Activated T-cell treated with anti-CD3 and anti-CD28 coated beads, Interleukin-2, amount 50 U/mL, for 72 hours (primary cell): ENCODE measurements at places on chromosomes 12 and 14.

DNA sequence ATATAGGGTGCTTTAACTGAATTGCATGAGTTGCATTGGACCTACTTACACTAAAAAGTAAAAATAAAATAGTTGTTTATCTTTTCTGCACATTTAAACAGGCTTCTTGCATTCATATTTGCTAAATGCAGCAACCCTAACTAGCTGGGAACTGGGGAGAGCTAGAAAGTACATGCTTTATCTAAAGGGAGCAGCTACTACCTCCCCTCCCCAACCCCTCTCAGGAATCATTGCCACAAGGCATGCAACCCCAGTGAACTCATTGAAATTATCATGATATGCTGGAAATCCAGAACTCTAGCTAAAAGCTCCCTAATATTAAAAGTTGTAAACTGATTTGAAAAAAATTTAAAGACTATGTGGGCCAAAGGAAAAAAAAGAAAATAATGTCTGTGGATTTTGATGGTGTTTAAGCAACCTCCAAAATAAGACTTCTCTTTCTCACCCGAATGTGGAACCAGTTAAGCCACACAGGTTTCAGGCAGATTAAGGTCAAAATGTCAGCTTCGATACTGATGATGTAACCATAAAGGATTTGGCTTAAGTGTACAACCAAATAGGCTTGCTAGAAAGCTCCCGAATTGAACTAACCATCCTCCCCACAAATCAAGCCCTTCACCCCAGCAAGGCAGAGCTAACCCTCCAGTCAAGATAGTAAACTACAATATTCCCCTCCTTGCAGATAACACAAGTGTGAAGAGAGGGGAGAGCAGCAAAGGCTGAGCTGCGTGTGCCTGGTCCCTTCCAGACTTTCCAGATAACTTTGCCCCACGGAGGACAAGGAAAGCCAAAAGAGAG, 13.8 kb upstream of the POC1B start:
- DNase-seq, result no peak

GRCh38 chr14:20454516-20455354, at the start of the genes APEX1 and OSGEP:
TSS of gene APEX1 (plus strand) at chr14:20455226. CDS start at chr14:20455646, 420 bp downstream.
TSS of gene OSGEP (minus strand) at chr14:20454812. CDS start at chr14:20454683, 129 bp downstream.
- peak; percentile 96 for DNase-seq

DNA sequence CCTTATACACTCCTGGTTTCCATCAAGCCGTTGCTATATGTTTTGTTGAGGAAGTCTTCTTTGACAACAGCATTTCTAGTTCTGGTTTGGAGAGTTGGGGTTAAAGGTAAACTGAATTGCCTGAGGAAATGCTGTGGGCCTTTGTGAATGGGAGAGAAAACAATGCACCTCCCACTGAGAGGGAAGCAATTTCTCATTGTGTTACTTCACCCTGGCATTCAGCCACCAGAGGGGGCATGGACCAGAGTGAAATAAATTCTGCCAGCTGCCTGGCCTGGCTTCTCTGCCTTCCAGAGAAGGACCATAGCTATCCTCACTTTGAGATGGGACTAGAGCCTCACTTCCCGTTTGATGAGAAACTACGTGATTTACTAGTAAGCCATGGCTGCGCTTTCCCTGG, 475.3 kb downstream of the EGLN3 start:
- peak; percentile 10 for DNase-seq

DNA sequence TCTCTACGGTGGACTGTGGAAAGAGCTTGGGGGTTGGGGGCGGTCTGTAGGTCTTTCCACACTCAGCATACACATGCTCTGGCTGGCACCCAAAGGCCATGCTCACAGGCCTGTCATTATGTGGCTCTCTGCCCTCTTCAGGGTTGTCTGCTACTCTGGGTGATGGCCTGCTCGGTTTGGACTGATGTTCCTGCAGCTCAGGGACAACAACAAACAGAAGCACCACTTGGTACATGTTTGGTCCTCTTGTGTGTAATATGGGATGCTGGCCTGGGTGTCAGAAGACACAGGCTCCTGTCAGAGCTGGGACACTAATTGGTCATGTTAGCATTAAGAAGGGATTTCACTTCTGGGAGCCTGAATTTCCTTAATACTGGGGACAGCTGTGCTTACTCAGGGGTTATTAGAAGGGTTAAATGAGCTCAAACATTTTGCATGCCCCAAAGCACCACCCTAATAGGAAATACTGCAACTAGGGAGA, 32.7 kb upstream of the SELPLG start:
- no peak for DNase-seq

GRCh38 chr14:78202976-78203375, 32.8 kb downstream of the NRXN3 start:
- no peak for DNase-seq

- DNase-seq, result no peak
Observed at GRCh38 chr14:23641180-23641914, 5.2 kb downstream of the DHRS2 start.

- DNase-seq, result peak; percentile 11
Observed at GRCh38 chr14:81435391-81436295, 35.5 kb upstream of the STON2 start.

DNA sequence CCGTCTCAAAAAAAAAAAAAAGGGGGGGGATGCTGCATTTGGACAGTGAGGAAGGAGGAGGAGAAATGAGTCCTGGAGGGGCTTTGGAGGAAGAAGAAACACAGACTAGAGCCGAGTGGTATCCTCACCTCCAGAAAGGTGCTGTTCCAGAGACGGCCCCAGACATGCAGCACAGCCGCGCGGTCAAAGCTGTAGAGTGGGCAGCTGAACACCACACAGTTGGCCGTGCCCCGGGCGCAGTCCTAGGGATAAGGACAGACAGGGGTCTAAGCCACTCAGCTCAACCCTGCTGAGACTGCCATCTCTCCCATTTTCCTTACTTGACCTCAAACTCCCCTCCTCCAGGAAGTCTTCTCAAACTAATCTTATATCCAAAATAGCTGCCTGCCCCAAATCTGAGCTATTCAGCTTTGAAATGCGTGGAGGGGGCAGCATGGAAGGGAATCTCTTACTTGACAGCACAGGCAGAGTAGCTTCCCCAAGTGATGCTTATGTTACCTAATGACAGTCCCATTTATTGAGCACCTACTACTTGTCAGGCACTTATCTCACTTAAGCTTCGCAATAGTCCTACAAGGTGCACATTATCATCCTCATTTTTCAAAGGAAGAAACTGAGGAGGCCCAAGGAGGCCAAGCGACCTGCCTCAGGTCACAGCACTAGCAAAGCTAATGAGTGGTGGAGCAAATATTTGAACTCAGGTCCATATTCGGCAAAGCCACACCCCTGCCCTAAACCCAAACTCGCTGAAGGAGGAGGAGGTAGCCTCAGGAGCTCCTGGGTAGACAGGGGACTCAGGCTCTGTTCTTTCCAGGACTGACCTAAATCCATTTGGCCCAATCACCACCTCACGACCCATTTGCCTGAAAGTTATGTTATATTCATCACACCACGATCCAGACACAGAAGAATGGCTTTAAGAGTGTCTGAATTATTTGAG, 18.7 kb downstream of the ITGA7 start:
- no peak for DNase-seq

DNA sequence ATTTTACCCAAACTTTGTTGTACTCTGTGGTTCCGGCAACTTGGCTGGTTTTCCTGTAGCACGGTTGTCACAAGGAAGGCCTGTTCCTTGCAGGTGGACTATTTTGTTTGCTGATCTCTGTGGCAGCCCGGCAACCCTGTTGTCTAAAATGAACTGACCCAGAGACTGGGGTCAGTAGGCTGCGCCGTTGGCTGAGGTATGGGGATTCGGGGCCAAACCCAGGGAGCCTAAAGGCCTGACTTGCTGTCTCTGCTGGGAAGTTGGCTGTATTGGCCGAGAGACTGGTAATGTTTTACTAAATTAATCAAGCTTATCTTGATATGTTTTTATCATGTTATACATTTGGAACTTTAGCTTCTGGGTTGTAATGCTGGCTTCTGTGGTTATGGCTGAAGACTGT, 13.8 kb downstream of the SMIM41 start:
- DNase-seq, result no peak

DNA sequence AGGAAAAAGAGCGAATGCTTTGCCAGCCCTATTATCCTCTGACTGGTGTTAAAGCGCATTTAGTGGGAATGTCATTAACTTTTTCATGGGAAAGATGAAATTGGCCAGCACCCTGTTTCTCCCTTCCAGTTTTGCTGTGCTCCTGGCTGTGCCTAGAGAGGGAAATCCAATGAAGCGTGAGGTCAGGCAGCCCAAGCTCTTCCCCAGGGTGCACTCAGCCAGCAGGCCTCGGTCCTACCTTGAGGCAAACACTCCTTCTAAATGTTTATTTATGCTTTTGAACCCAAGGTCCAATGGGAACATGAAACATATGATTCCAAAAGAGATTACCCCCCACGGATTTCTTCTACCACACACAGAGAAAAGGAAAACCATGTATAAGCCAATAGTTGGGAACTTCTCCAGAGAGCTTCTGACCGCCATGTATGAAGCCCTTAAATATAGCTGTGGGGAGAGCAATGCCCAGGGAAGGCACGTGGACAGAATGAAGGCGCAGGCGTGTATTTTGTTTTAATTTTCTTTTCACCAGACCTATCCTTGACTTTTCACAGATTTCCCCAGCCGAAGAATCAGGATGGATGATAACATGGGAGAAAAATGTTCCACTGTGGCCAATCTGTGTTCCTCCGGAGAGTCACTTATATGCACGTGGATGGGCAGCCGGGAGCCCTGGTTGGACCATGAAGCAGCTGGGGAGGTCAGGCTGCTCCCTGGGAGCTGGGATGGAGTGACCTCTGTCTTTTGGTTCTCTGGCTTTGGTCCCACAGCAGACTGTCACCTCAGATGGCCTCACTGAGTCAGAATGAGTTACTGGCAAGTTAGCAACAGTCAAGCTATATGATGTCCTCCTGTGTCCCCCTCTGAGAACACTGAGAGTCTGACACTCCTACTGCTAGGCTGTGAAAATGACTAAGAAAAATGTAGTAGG, 37.3 kb downstream of the GPR135 start:
- no peak for DNase-seq

GRCh38 chr14:104974146-104974541, 4.0 kb downstream of the AHNAK2 start:
- no peak for DNase-seq

GRCh38 chr12:113298861-113299545, 35.9 kb downstream of the SLC8B1 start:
- DNase-seq, result no peak
